ENCODE measurements at places on chromosomes 3 and 15.

DNA sequence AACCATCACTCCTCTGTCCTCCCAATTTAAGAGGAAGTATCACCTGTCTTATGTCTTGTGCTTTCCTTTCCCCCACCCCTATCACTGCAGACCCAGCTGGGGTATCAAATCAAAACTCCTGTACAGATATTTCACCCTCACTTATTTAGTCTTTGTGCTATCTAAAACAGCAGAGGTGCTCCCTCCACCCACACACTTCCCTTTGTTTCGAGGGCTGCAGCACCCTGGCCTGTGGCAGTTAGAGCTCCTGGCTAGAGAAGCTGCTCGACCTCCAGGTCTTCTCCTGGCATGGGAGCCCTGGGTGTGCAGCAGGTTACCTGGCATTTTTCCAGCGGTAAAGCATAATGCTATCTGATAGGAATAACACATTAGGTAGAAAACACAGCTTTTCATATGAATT, 181.4 kb upstream of the BCL6 start:
- DNase-seq, result no peak

GRCh38 chr3:5294356-5294755, 106.8 kb downstream of the EDEM1 start:
- no peak for DNase-seq

DNA sequence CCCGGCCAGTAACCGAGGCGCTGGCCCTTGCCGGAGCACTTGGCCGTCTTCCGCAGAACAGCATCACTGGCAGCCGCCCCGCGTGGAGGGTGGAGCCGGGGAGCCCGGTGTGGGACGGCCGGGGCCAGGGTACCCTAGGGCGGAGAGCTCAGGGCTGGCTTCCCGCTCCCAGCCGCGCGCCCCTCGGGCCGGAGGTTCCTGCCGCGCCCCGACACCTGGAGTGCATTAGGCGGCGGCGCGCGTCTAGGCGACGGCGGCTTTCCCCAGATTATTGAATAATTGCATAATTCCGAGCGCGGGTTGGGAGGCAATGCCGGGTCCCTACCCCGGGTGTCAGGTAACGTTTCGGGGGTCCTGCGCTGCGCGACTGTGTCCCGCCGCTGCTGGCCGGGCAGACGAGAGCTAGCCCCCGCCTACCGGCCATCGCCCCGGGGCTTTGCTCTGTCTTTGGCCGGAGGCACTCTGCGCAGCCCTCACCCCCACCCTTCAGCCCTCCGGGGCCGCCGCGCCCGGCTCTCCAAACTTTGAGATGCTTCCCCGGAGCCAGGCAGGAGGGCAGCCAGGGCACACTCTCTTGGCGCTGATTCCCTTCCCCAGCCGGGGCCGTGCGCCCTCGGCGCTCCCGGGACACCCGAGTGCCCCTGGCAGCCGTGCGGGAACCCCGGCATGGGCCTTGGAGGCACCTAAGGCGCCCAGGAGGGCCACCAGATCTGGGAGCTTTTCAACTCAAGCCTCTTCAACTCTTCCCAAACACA, 749 bp downstream of the ITGA11 start:
- no peak for DNase-seq

- no peak for DNase-seq
These were observed 15.5 kb downstream of the PLA1A start for GRCh38 chr3:119613201-119613600.

DNA sequence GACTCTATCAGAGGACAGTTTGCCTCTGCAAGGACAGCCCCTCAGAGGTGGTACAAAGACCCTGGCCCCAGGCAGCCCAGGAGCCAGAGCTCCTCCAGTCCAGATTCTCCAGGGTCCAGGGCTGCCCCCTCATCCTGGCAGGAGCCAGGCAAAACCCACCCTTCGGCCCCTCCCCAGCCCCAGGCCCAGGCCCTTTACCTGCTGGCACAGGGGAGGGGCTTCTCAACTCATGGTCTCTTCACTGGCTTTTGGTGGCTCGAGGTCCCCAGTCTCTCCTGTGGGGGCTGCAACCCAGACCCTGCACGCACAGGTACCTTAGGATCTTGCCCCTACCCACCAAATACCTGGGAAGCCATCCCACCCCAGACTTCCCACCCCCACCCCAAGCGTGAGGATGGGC, 8.5 kb downstream of the NEIL1 start:
- DNase-seq, result no peak

- no peak for DNase-seq
These were observed 103.2 kb downstream of the SST start for GRCh38 chr3:187567021-187567420.

DNA sequence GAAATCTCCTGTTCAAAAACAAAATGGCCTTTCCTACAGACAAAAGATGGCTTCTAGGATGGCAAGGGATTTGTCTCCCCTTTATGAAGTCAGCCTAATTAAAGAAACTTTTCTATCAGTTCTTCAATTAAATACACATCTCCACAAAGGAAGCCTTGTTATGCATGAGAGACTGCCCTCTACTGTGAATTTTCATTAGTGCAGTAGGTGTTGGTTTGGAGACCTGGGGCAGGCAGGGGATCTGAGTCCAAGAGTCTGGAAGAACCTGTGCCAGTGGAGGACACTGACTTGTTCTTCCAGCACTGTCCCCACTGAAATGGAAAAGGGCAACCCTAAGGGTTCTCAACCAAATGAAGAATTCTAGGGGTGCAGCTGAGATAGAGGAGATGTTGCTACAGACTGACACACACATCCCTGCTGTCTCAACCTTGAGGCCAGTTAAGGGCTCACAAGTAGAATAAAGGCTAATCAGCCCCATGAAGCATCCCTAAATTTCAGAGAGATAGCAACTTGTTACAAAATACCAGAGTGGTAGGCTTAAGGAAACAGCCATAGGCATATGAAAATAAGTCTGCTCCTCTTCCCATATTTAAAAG, 174.0 kb upstream of the PRICKLE2 start:
- DNase-seq, result no peak

DNA sequence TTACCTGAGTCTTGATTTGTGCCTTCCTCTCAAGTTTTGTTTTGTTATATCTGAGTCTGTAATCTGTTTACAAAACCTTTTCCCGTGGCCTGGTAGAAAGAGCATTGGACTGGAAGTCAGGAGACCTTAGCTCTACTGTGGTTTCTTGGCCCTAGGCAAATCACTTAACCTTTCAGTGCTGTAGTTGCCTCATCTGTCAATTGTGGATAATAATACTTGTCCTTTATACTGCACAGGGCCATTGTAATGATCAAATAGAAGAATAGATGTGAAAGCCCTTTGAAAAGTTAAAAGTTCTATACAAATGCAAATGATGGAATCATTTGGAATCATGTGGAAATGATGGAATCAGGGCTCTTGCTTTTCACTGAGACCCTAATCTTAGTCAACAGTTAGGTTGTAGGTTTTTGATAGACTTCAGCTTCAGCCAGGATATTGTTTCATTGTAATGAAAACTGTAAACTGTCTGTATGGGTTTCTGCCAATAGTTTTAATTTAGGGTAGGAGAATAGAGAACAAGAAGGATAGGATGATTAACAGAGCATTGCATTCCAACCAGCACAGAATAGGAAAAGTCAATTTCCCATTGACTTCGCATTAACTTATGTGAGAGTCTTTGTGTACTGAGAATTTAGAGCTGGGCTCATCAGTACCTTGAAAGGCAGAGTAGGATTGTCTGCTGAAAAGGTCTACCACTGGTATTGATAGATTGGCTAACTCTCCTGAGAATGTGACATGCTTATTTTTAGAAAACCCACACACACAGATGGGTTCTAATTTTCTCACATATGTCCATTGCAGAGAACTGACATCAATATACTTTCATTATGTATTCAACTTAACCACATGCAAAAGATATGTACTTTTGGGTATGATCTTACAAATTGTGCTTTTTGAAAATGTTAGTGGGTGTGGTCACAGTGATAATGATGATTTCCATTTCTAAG, 21.8 kb downstream of the MAP2K5 start:
- no peak for DNase-seq

GRCh38 chr3:109572301-109572700, 235.0 kb upstream of the DPPA4 start:
- no peak for DNase-seq

All from stimulated activated CD4-positive, alpha-beta T cell treated with anti-CD3 and anti-CD28 coated beads, Interleukin-4, amount 100 ng/mL, for 48 hours (primary cell).